ENCODE measurements at places on chromosomes 6 and 20.

GRCh38 chr6:34891296-34891695 is 2.2 kb downstream of the ANKS1A start:
- DNase-seq: no peak

DNA sequence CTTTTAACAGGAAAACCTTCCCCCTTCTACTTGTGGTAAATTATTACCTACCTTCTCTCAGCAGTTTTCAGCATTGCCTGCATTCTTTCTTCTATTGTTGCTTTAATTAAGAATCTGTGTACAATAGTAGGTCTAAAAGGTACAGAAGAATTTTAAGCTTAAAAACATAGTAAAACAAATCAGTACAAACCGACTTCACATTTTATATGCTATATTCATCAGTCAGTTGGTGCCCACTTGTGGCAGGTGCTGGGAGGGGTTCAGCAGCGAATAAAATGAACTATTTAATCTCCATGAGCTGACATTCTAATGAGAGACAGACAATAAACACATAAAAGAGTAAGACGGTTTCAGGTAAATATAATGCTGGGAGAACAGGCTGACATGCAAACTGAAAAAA is 73.4 kb upstream of the FBXO30 start:
- DNase-seq: no peak

DNA sequence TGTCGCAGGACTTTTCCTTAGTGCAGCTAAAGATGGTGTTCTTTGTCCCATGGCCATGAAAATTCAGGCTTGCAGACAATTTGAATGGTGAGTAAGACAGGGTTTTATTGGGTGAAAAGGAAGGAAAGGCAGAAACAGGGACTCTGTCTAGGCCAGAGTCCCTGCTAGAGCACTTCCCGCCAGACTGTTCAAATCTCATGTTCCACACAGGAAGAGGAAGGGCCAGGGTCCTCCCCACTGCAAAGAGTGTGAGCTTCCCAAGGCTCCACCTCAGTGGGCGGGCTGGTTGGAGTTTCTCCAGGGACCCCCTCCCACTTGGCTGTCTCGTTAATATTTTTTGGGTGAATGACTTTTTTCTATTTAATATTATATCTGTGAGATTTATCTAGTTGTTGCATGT is 29.0 kb downstream of the COL19A1 start:
- DNase-seq: no peak

- DNase-seq: no peak
Measured at GRCh38 chr20:40512994-40513393, 176.0 kb downstream of the MAFB start.

DNA sequence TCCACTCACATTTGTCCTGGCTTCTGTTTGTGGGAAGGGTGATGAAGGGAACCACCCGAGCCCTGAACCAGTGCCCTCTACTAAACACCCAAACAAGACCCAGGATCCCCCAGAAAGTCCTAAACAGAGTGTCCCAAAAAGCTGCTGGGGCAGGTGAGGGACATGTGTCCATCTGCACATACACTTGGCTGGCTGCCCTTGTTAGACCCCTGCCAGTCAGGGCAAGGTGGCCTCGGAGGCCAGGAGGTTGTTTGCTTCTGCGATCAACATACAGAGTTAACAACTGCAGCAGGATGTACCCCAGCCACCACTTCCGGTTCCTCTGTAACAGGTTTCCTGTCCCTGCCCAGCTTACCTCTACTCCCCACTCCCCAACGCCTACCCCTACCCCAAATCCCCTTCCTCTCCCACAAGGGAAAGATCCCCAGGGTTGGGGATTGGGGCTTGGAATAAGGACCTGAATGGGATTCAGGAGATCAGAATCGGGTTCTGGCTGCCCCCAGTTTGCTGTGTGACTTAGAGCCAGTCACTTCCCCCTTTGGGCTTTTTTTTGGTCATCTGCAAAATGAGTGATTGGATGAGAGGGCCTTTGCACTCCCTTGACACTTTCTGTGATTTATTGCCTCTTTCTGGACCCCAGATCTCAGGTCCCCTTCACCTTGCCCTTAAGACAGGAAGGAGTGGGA is 13.9 kb downstream of the DEF6 start:
- DNase-seq: no peak

GRCh38 chr6:43699564-43700186 is 12.1 kb upstream of the MRPS18A start:
- DNase-seq: no peak

DNA sequence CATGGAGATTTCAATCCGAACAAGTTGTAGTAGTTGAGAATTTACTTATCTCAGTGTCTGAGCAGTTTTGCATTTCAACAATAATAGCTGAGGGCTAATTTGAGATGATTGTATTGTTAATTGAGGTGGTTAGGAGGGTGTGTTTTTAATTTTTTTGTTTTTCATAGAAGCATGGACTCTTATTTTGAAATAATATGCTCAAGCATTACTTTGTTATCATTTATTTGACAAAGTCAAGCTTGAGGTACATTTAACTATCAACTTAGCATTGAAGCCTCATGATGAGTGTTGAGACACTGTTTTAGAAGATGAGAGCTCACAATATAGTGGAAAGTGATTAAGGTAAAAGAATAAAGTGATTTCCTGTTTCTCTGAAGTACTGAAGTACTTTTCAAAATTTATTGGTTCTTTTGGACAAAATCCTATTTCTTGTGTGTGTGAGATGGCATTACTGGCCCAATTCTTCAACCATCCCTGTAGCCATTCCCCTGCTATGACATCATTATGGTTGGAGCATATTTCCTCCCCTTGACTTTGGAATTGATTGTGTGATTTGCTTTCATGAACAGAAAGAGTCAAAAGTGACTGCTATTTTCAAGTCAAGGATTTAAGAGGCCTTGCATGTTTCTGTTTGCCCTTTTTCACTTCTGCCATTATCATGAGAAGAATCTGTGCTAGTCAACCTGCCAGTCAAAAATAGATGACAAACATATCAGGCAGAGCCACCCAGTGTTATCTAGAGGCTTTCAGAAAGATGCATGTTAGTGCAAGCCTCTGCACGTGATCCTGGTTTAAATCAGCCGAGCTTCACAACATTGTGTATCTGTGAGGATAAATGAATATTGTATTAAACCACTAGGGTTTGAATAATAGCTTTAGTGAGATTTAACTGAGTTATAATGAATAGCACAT is 1112.3 kb upstream of the CITED2 start:
- DNase-seq: no peak

GRCh38 chr20:32780749-32781655 is 18.8 kb downstream of the DNMT3B start:
- DNase-seq: no peak

- DNase-seq: no peak
Measured at GRCh38 chr6:68680264-68680663, 45.2 kb downstream of the ADGRB3 start.

- no peak for DNase-seq
Measured at GRCh38 chr20:59567585-59568508, 36.5 kb upstream of the PHACTR3 start.

DNA sequence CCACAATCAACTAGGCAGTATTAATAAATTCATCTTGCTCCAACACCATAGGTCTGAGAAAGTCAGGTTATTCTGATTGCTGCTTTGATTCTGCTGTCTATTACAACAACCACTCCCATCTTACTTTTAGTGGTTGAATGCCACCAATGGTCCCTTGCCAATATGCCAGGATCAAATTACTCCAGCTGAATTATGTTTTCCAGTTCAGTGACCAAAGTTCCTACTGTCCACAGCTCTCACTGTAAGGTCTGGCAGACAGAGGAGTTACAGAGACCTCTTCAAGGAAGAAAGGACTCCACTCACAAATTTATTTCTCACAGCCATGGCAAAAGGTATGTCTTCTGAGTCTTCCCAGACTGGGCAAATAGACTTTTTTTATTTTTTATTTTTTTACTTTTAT is 557.0 kb downstream of the HAO1 start:
- no peak for DNase-seq

- DNase-seq: peak; percentile 91
Measured at GRCh38 chr20:18001131-18001921, 32.5 kb downstream of the MGME1 start.

DNA sequence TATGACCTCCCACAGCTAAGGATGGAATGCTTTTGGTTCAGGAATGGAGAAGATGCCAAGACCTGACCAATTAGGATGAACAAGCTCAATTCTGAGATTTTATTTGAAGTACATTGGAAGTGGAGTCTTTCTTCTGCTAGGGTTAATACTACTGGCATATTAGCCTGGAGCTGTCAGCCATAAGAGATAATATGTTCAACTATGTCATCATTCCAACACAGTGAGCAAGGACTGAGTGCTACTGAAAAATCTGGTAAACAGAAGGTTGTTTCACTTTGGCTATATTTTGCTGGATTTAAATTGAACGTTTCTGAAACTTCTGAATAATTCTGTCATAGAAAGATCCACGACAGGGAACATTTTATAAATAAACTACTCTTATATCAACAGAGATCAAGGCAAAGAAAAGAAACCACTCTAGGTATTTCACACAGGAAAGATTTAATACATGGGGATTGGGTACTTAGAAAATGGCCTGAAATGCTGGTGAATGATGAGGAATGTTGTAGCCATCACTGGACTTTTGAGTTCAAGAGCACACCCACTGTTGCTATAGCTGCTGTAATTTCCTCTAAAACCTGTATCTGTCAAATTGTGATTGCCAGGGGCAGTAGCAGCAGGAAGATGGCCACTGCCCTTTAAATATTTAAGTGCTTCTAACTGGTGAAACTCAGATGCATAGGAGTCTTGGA is 200.5 kb downstream of the PLCB4 start:
- no peak for DNase-seq

GRCh38 chr6:137573739-137574138 is 79.5 kb upstream of the OLIG3 start:
- no peak for DNase-seq

DNA sequence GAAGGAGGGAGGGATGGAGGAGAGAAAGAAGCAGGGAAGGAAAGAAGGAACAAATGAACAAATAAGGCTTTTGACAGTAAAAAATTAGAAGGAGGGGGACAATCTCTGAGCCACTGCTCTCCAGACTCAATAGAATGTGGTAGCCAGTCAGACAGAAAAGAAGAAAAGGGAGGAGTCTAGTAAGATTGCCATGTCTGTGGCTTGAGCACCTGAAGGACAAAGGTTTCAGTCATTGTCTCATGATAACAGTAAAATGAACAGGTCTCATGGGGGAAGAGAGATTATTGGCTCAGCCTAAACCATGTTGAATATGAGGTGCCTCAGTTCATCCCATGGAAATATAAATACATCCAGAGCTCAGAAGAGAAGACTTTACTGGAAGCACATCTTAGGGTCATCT is 14.0 kb upstream of the LOC128125822 start:
- DNase-seq: no peak

DNA sequence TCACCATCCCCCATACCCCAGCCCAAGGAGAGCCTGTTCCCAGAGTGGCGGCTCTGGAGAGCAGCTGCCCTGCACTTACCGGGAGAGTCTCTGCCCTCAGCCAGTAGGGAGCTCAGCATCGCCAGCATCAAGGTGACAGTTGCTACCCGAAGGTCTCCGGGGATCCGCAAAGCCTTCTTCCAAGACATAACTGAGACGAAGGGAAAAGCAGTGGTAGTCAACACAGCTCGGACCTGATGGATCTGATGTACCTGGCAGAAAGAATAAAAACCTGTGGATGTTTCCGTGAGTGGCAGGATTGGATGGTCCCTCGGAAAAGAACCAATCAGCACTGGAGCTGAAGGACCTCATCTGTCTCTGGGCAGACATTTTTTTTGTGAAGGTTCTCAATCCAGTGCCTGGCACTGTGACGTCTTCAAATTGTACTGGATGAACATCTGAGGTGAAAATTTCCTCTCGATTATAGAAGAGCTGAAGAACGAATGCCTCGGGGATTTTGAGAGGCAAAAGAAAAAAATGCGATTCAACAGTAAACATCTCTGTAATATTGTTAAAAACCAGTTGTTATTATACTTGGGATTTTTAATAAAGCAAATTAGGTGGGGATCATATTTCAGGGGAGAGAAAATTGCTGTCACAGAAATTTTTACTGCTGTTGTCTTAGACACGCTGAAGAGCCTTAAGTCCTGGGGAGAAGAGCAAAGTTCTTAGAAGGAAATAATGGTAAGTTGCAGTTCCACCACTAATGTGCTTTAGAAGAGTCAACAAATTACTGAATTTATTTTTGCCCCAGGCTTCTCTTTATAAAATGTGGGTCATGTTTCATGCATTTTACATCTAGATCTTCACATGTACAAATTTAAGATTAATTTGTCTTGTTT is at the start of gene HLA-DQB1:
HLA-DQB1 (minus strand) TSS at position 238 of the 881 bp plus-strand sequence; CDS start at position 188, 50 bp downstream.
- DNase-seq: peak; percentile 11

DNA sequence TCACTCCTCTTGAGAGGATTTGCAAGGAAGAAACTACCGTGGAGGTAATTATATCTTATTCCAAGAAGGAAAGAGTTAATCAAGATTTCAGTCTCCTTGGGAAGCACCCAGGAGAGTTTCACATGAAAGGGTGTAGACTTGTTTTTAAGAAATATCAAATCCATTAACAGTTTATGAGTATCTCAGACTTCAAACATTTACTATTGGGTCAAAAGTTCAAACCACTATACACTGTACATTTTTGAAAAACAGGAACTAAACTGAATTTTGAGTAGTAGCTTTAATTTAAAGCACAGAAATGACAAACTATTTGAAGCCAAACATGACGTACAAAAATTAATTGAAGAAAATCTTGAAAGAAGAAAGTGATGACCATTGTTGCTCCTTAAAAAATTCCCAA is 164.0 kb downstream of the FOXC1 start:
- no peak for DNase-seq

DNA sequence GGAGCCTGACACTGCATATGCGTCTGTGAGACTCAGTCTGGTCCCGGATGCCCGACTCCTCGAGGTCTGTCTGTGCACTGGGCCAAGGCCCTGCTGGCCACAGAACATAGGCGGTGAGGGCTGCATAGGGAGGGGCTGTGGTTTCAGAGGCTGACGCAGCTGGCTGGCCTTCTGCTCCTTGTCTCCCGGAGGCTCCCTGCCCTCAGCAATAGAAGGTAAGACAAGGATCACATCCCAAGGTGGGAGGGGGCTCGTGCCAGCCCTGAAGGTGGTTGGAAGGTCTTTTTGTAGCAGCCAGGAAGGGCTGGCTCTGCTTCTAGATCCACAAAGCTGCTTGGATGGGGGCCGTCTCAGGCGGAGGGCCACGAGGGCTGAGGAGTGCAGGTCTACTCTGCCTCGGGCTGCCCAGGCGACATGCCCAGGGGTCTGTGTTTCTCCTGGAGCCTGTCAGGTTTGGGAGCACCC is 239.8 kb upstream of the SULF2 start:
- peak; percentile 69 for DNase-seq

DNA sequence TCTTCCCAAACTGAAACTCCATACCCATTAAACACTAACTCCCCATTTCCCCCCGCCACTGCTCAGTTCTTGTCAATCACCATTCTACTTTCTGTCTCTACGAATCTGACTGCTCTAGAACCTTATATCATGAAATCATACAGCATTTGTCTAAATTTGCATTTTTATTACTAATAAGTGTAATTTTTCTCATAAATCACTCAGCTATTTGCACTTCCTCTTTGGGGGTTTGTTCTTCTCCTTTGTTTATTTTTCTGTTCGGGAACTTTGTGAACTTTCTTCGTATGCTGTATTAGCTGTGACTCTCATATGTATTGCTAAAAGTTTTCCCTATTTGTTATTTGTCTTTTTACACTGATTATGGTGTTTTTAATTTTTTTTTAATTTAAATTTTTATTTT is 152.2 kb downstream of the SLC16A10 start:
- no peak for DNase-seq

GRCh38 chr6:62623846-62624532 is 338.0 kb upstream of the KHDRBS2 start:
- DNase-seq: no peak

GRCh38 chr20:20450521-20450920 is 82.6 kb downstream of the INSM1 start:
- no peak for DNase-seq

GRCh38 chr6:21593412-21593926 is at the start of gene SOX4:
Gene SOX4, plus strand, starts transcription at chr6:21593751. Its CDS starts 784 bp downstream, at chr6:21594535.
- DNase-seq: peak; percentile 95
